ENCODE measurements at places on chromosomes 3 and 15.

- DNase-seq, result no peak
These were observed 58.0 kb downstream of the UMPS start for GRCh38 chr3:124788254-124788745.

- DNase-seq, result no peak
These were observed 930.7 kb downstream of the MCTP2 start for GRCh38 chr15:95162069-95162468.

- no peak for DNase-seq
These were observed 138.3 kb upstream of the ABHD17C start for GRCh38 chr15:80556694-80557367.

GRCh38 chr3:194964809-194965208 is 279.1 kb downstream of the FAM43A start:
- DNase-seq, result no peak

- no peak for DNase-seq
These were observed 15.8 kb downstream of the MFN1 start for GRCh38 chr3:179363332-179363731.

DNA sequence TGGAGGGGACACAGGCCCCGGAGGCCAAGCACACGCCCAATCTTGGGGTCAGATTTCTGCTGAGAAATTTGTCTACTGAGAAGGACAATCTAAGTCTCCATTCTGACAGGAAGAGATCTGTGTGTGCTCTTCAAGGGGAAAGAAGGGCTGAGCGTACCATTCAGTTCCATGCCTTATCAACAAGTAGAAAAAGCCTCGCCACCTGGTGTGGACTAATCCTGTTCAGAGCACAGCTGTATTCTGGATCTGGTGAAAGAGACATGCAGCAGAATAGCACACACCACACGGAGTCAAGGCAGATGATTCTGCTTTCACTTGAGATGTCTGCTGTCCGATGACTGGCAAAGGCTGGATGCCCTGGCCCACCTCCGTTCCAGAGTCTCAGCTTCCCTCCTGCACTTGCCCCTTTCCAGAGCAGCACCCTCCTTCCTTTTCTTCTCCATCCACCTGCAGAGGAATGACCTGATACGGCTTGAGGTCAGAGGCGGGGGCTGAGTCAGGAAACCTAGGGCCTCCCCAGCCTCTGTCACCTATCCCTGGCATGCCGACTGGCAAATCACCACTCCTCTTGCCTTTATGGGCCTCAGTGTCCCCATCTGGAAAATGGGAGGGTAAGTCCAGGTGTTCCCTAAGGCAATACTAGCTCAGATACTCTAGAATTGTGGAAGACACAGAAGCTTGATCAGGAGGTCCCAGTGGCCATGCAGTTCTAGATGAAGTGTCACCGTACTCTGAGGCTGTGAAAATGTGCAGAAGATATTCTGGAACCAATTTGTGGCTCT is 36.9 kb upstream of the CTSH start:
- no peak for DNase-seq

- DNase-seq, result no peak
These were observed 31.7 kb upstream of the MAP4 start for GRCh38 chr3:48047841-48048464.

DNA sequence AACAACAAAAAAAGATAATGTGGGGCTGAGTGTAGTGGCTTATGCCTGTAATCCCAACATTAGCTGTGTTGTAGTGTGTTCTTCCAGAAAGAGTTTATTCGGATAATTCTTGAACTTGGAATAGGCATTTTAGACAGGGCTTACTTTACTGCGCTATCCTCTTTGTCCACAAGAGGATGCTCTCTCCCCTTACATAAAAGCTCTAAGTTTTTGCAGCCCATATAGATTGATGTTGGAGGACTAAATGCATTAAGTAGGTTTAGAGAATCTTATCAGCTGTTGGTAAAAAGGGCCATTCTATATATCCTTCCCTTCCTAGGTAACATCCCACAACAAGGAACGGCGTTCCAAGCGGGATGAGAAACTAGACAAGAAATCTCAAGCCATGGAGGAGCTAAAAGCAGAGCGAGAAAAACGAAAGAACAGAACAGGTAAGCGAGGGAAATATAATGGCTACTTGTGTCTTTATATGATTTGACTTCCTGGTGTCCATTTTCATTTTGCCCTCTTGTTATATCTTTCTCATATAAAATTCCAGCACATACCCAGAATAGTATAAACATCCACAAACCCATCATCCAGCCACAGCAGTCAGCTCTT is 27.8 kb upstream of the ITPKA start:
- DNase-seq, result no peak

GRCh38 chr15:68994149-68994548 is 20.3 kb upstream of the NOX5 start:
- DNase-seq, result no peak

DNA sequence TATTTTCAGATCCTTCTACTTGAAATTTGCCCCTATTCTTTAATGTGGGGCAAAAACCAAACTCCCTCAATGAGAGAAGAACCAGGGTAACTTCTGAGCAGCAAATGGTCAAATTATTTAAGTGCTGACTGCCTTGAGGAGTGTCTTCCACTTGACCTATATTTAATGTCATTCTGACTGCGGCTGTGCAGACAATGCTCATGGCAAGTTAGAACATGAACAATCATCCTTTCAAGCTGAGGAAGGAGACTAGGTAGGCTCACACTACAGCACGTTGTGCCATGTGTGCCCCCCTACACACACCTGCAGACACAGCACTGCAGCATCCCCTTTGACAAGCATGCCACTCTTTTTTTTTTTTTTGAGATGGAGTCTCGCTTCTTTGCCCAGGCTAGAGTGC is 98.2 kb downstream of the OSBPL10 start:
- DNase-seq, result no peak

- no peak for DNase-seq
These were observed 4.5 kb downstream of the PLXNB1 start for GRCh38 chr3:48425281-48425812.

DNA sequence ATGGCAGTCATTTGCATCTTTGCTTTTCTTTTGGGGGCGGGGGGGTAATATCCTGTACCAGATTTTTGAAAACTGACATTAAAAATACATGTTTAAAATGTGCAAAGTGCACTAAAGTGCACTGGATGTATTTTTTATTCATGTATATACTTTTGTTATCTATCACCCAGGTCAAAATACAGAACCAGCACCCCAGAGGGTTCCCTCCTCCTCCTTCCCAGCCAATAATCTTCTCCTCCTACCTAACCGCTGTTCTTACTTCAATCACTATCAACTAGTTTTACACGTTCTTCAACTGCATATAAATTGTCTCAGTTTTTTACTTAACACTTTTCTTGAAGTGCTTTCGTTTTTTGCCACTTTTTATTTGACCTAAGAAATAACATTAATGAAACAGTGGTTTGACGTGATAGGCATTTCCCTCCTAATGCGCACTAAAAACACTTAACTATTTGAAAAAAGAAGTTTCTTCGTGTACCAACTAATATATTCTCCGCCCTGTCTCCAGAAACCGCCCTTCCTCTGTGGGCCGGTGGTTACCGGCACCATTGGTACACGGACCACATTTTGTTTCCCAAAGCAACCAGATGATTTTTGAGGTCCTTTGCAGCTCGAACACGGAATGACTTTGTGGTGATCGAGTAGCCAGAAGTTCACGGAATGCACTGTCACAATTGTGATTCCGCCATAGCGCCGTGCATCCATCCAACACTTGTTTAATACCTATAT is 836 bp upstream of the AKAP13 start:
- DNase-seq, result no peak

GRCh38 chr3:171831936-171832335 is 11.2 kb upstream of the TMEM212 start:
- DNase-seq, result no peak

GRCh38 chr15:95944193-95944592 is 386.3 kb upstream of the NR2F2 start:
- no peak for DNase-seq

DNA sequence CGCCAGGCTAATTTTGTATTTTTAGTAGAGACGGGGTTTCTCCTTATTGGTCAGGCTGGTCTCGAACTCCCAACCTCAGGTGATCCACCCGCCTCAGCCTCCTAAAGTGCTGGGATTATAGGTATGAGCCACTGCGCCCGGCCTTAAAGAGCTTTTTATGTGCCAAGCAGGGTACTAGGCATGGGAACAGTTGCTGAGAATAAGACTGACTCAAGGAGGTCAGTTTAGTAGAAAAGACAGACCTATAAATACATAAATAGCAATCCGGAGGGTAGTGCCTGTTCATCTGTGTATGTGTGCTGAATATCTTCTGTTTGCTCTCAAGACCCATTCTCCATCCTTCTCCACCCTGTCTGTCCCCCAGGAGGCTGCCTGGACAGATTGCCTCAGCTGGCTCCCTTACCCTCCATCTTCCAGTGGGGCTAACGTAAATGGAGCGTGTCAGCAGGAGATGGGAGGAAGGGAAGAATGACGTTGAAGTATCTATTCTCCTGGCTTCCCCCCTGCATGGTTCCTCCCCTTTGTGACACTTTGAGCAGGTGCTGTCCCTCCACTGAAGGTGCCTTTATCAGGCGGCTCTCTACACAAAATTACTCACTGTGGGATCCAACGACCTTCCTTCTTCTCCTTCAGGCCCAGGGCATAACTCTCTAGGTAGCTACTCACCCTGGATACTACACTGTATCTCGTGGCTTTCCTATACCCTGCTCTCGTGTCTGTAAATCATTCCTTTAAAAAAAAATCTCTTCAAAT is 31.1 kb downstream of the FBXO40 start:
- DNase-seq, result no peak

DNA sequence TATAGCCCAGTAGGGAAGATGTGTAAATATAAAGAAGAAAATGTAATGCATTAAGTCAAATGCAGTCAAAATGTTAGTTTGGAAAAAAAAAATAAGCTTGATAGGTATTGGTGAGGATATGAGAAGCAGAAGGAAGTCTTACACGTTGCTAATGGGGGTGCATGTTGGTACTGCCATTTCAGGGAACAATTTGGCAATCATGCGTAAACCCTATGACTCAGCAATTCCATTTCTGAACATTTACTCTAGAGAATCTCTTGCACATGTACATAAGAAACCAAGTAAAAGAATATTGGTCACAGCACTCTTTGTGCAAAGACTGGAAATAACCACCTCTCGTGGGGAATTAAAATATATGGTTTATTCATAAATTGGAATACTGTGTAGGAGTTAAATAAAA is 35.5 kb upstream of the TIMP4 start:
- DNase-seq, result no peak

- DNase-seq, result no peak
These were observed 41.6 kb downstream of the ABCC5 start for GRCh38 chr3:183975981-183976662.

- no peak for DNase-seq
These were observed 41.6 kb downstream of the ISG20 start for GRCh38 chr15:88680241-88681001.

DNA sequence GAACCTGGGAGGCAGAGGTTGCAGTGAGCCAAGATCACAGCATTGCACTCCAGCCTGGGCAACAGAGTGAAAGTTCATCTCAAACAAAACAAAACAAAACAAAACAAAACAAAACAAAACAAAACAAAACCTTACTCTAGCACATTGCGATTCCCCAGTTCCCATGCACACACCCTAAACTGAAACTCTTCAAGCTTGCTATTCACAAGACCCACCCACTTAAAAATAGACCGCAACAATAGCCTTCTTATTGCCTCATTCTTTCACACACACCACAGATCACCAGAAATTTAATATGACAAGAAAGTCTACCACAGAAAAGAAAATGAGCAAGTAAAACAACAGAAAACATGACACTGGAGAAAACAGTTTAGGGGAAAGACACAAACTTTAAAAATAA is 598.4 kb downstream of the FHIT start:
- no peak for DNase-seq

DNA sequence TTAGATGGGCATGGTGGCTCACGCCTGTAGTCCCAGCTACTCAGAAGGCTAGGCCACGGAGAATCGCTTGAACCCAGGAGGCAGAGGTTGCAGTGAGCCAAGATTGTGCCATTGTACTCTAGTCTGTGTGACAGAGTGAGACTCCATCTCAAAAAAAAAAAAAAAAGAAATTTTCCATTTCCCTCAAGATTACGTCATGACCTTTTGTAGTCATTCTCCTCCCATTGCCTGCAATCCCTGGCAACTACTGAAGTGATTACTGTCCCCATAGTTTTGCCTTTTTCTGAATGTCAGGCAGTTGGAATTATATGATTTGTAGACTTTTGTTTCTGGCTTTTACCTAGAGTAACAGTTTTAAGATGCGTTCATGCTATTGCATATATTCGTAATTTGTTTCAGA is 28.0 kb downstream of the WDR76 start:
- DNase-seq, result no peak

GRCh38 chr15:38058596-38059075 is 124.2 kb downstream of the TMCO5A start:
- no peak for DNase-seq

- no peak for DNase-seq
These were observed 9.9 kb upstream of the RPL29 start for GRCh38 chr3:52005571-52005986.

GRCh38 chr3:143595456-143596077 is 252.7 kb downstream of the SLC9A9 start:
- DNase-seq, result no peak

- no peak for DNase-seq
These were observed 17.3 kb downstream of the ABHD5 start for GRCh38 chr3:43707998-43708397.

DNA sequence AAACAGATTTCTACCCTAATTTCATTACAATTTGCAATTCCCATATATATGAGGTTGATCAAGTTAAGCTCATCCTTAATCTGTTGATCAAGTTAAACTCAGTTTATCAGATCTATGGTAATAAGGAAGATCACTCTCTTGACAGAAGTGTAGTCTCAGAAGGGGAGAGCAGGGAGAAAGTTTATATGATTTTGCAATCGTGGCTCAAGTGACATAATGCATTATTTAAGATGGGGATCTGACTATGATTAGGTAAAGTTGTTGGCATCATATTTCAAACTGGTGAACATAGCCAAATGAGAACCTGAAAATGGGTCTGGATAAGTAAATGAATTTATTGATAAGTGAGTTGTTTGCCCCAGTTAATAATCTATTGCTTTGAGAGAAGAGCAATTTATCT is 995.3 kb downstream of the OTOL1 start:
- DNase-seq, result no peak

GRCh38 chr3:98099848-98100247 is 12.9 kb downstream of the OR5AC2 start:
- no peak for DNase-seq

GRCh38 chr3:184582646-184583577 is 21.3 kb downstream of the EPHB3 start:
- DNase-seq, result no peak

- no peak for DNase-seq
These were observed 97.8 kb downstream of the SST start for GRCh38 chr3:187572441-187572840.

DNA sequence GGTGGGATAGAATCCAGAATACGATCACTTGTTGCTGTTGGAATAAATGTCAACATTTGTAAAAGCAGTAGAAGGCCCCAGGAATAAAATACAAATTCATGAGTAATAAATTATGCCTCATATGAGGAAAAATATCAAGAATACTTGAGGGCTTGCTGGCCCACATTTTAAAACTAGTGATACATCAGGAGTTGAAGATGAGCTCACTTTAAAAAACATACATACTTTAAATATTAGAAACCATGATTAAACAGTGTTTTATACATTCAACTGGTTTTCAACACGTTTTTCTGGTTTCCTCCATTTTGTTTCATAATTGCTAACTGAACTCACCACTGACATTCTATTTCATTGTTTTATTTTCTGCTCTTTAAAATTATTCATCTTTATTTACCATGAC is 141.4 kb downstream of the TFG start:
- DNase-seq, result no peak

GRCh38 chr3:111336511-111336910 is 205.5 kb upstream of the CD96 start:
- no peak for DNase-seq

All from cortex of kidney (tissue), 1 donor.